ENCODE measurements at places on chromosomes 7 and 10. TPM values are rescaled to one million over a fixed set of nuclear protein-coding genes. Genes with fewer than 3 reads are reported as not detected.

DNA sequence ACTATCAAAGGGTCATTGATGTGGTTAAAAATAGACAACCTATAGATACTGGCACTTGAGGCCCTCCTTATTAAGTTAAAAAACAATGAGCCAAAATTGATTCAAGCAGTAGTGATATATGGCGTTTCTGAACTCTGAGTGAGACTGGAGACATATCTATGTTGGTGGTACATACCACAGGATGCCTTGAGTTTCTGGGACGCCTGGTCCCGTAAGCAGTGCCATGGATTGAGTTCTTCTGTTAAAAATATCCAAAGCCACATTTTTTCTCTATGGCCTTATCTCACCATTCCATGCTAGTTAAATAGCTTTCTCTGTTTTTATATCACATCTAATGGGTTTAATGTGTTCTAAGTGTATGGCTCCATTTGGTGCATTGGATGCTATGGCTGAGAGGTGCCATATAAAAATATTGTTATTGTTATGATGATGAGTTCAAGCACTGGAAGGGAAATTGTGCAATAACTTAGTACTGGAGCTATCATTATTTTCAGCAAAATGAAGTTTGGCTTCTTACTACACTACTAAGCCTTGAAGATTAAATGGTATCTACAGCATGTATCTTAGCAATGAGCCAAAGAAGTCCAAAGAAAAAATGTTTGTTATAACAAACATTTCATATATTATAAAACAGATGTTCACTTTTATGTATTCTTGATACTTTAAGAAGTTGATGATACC is 713.9 kb downstream of the SUGCT start:
- no peaks in the 10 kb centered on the region for H3K36me3 ChIP-seq
- no peak overlapping the region for H3K27ac ChIP-seq

GRCh38 chr7:103764901-103765300 is 224.6 kb downstream of the RELN start:
- no peak overlapping the region for H3K4me3 ChIP-seq
- H3K4me1 ChIP-seq, result no peaks in the 10 kb centered on the region
- no peak overlapping the region for H3K27ac ChIP-seq
- no peak for DNase-seq

DNA sequence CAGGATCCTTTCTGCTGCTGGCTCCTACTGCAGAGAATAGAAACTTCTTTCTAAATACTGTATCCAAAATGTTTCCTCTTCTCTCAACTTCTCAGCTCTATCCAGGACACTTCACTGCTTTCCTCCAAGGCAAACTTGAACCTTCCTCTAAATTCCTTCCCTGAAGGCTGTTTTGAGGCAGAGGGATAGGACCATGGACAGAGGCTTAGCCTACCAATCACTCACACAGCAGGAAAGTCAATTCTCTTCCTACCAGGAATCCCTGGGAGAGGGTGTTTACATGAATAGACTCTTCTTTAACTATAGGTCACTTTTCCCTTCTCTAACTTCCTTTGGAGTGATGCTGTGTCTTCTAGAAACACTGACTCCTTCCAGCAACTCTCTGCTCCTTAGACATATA is 115.6 kb upstream of the MKLN1 start:
- no peak overlapping the region for H3K27ac ChIP-seq
- H3K4me3 ChIP-seq, result no peak overlapping the region
- H3K4me1 ChIP-seq, result no peaks in the 10 kb centered on the region
- DNase-seq, result no peak

- no peak overlapping the region for H3K4me3 ChIP-seq
- peak overlapping the region; percentile 72 for H3K27ac ChIP-seq
- H3K4me1 ChIP-seq, result peaks cover 15% of the 10 kb centered on the region
- H3K27me3 ChIP-seq, result no peaks in the 10 kb centered on the region
- H3K36me3 ChIP-seq, result no peaks in the 10 kb centered on the region
- DNase-seq, result no peak
Measured at GRCh38 chr7:157904866-157905570, 568.2 kb downstream of the DNAJB6 start.

GRCh38 chr10:17660921-17661320 is 17.0 kb downstream of the STAM start:
- H3K4me3 ChIP-seq, result no peak overlapping the region
- no peaks in the 10 kb centered on the region for H3K27me3 ChIP-seq
- H3K36me3 ChIP-seq, result peaks cover 38% of the 10 kb centered on the region

GRCh38 chr10:100913470-100913865 is 705 bp downstream of the SLF2 start:
- peak overlapping the region; percentile 100 for H3K4me3 ChIP-seq
- no peak for DNase-seq
- H3K27ac ChIP-seq, result peak overlapping the region; percentile 99
- H3K4me1 ChIP-seq, result peaks cover 49% of the 10 kb centered on the region
- H3K36me3 ChIP-seq, result peaks cover 29% of the 10 kb centered on the region

DNA sequence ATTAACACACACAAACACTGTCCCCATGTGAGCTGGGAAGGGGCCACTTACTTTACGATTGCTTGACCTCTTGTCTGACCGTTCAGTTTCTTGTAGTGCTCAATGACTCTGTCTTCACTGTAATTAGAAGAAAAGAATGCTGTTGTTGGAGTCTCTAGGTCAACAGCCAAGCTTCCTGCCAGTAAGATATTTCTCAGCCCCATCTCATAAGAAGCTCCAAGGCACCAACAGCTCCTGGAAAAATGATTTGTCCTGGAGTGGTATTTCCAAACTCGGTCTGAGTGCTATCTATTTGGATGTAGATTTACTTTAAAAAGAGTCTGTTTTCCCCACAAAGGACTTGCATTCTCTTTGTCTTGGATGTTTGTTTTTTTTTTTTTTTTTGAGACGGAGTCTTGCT is 153.7 kb downstream of the PRPF18 start:
- DNase-seq, result no peak
- peaks cover 8% of the 10 kb centered on the region for H3K27me3 ChIP-seq
- peaks cover 10% of the 10 kb centered on the region for H3K4me1 ChIP-seq
- no peak overlapping the region for H3K4me3 ChIP-seq

- peaks cover 8% of the 10 kb centered on the region for H3K4me1 ChIP-seq
- H3K27ac ChIP-seq, result no peak overlapping the region
- H3K27me3 ChIP-seq, result no peaks in the 10 kb centered on the region
- peaks cover 28% of the 10 kb centered on the region for H3K36me3 ChIP-seq
- H3K4me3 ChIP-seq, result no peak overlapping the region
- no peak for DNase-seq
Measured at GRCh38 chr7:2209961-2210323, 22.8 kb downstream of the MAD1L1 start.

DNA sequence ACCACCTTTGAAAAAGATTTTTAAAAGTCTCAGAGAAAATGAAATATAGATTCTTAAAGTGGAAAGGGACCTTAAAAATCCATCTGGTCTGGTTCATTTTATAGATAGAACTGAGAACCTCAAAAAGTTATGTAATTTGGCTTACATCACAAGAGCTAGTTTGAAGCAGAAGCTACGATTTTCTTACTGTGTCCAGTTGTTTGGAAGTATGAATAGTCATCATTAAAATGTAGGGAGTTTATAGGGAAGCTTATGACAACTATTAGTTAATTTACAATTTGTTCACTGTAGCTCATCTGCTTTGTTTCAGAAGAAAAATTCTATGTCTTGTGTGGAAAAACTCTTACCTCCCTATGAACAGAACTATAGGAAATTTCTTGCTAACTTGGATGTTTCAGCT is 26.9 kb downstream of the ZEB1 start:
- H3K4me1 ChIP-seq, result peaks cover 39% of the 10 kb centered on the region
- H3K27me3 ChIP-seq, result no peaks in the 10 kb centered on the region
- DNase-seq, result no peak
- no peak overlapping the region for H3K27ac ChIP-seq

Gene TUBAL3
- not detected for total RNA-seq

Gene TMEM72
- total RNA-seq, result not detected

- no peaks in the 10 kb centered on the region for H3K36me3 ChIP-seq
- H3K27ac ChIP-seq, result no peak within 1 kb of the TSS
- no peak for DNase-seq
- peaks cover 11% of the 10 kb centered on the region for H3K4me1 ChIP-seq
- peaks cover 61% of the 10 kb centered on the region for H3K27me3 ChIP-seq
Measured at GRCh38 chr10:52313933-52314821, at the start of gene DKK1. TSS of gene DKK1 (plus strand) at chr10:52314281. CDS start at chr10:52314435, 154 bp downstream.

DNA sequence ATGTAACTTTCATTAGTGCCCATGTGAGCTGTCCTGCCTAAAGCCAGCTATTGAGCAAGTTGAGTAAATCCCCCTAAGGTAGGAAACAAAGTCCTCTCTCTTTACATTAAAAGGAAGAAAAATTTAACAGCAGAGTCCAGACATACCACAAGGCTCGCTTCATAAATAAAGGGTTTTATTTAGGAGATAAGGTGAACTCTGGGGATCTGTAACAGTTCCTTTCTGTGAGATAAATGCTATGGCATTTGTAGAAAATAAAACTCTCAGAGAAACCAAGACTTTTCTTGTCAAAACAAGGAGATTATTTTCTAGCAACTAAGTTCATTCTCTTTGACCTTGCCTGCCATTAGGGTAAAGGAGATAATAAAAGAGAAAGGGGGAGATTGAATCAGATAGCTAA is 32.3 kb upstream of the LYZL1 start:
- no peak overlapping the region for H3K4me3 ChIP-seq
- peaks cover 11% of the 10 kb centered on the region for H3K27me3 ChIP-seq
- H3K4me1 ChIP-seq, result no peaks in the 10 kb centered on the region
- H3K36me3 ChIP-seq, result no peaks in the 10 kb centered on the region

DNA sequence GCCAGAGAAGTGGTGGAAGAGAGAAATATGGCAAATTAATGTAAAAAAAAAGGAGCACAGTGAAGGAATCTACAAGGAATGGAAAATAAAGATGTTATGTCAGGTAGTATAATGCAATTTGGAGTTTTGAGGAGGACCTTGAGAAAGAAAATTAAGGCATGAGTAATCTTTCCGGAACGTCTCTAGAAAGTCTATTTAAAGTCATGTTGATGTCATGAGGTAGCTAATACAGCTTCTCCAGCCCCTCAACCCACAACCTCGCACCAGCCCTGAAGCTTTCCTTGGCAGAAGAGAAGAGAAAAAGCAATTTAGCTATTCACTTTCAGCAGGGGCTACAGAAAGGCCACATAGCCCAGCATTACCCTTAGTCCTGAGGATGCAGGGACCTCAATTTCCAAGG is 22.5 kb downstream of the TRDMT1 start:
- H3K4me3 ChIP-seq, result no peak overlapping the region
- no peaks in the 10 kb centered on the region for H3K27me3 ChIP-seq
- DNase-seq, result no peak
- peaks cover 19% of the 10 kb centered on the region for H3K4me1 ChIP-seq
- H3K27ac ChIP-seq, result no peak overlapping the region
- peaks cover 4% of the 10 kb centered on the region for H3K36me3 ChIP-seq

Gene CTAGE8
- total RNA-seq, result 0.97 TPM

DNA sequence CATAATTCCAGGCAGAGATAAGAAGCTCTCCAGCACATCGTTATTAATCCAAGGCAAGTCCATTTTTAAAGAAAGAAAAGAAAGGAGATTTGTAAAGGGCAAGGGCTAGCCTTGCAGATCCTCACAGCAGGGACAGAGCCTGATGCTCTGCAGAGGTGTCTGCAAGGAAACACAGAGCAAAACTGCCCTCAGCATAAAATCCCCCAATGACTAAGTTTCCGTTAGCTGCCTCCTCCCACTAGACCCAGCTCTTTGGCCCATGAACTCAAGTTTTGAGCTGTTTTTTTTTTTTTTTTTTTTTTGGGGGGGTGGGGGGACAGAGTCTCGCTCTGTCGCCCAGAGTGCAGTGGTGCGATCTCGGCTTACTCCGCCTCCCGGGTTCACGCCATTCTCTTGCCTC is 300.7 kb downstream of the MTERF1 start:
- H3K27me3 ChIP-seq, result no peaks in the 10 kb centered on the region
- H3K27ac ChIP-seq, result no peak overlapping the region
- H3K4me1 ChIP-seq, result no peaks in the 10 kb centered on the region
- no peaks in the 10 kb centered on the region for H3K36me3 ChIP-seq
- H3K4me3 ChIP-seq, result no peak overlapping the region

- H3K4me3 ChIP-seq, result peak overlapping the region; percentile 94
- no peaks in the 10 kb centered on the region for H3K27me3 ChIP-seq
- DNase-seq, result peak; percentile 45
Measured at GRCh38 chr10:35089611-35090161, 455 bp downstream of the CUL2 start.

- no peak overlapping the region for H3K4me3 ChIP-seq
- H3K4me1 ChIP-seq, result peaks cover 3% of the 10 kb centered on the region
- H3K27ac ChIP-seq, result no peak overlapping the region
- H3K36me3 ChIP-seq, result no peaks in the 10 kb centered on the region
- H3K27me3 ChIP-seq, result peaks cover under 1% of the 10 kb centered on the region
Measured at GRCh38 chr10:24973163-24973562, 20.8 kb upstream of the PRTFDC1 start.

- H3K36me3 ChIP-seq, result no peaks in the 10 kb centered on the region
- H3K4me3 ChIP-seq, result no peak overlapping the region
- no peaks in the 10 kb centered on the region for H3K4me1 ChIP-seq
- DNase-seq, result no peak
- H3K27ac ChIP-seq, result no peak overlapping the region
- no peaks in the 10 kb centered on the region for H3K27me3 ChIP-seq
Measured at GRCh38 chr10:124587811-124588211, 126.2 kb downstream of the LHPP start.

Gene SPDYE5
- total RNA-seq, result not detected

Gene AKR1C4
- not detected for total RNA-seq

Gene GPNMB
- total RNA-seq, result not detected

Gene FXYD4
- total RNA-seq, result not detected

GRCh38 chr10:33377658-33378025 is 43.2 kb upstream of the NRP1 start:
- no peak overlapping the region for H3K27ac ChIP-seq
- no peak overlapping the region for H3K4me3 ChIP-seq
- H3K27me3 ChIP-seq, result peaks cover 16% of the 10 kb centered on the region
- DNase-seq, result no peak
- H3K36me3 ChIP-seq, result no peaks in the 10 kb centered on the region
- no peaks in the 10 kb centered on the region for H3K4me1 ChIP-seq

DNA sequence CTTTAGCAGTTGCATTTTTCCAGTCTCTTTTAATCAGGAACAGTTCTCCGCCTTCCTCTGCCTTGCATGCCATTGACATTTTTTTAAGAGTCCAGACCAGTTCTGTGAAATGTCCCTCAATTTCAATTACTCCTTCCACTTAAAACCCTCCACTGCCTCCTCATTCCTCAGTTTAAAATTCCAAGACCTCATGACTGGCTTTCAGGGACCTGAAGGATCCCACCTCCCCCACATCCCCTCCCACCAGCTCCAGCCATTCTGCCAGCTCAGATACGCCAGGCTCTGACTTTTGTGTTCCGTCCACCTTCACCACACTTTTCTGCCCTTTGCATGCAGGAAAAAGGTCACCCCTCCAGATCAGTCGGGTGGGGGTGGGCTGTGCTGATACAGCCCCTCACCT is 8.7 kb downstream of the TNRC18 start:
- no peaks in the 10 kb centered on the region for H3K36me3 ChIP-seq
- H3K27me3 ChIP-seq, result peaks cover 52% of the 10 kb centered on the region
- DNase-seq, result no peak
- no peak overlapping the region for H3K4me3 ChIP-seq
- peaks cover 7% of the 10 kb centered on the region for H3K4me1 ChIP-seq

- no peaks in the 10 kb centered on the region for H3K36me3 ChIP-seq
Measured at GRCh38 chr7:135313971-135314370, 80.3 kb downstream of the STRA8 start.

- H3K27me3 ChIP-seq, result no peaks in the 10 kb centered on the region
- peak overlapping the region; percentile 55 for H3K27ac ChIP-seq
- peaks cover 3% of the 10 kb centered on the region for H3K36me3 ChIP-seq
- peaks cover 64% of the 10 kb centered on the region for H3K4me1 ChIP-seq
- H3K4me3 ChIP-seq, result no peak overlapping the region
Measured at GRCh38 chr10:72315611-72316385, 38.9 kb downstream of the DNAJB12 start.

Gene ANKRD2
- 0.37 TPM for total RNA-seq

Measured in activated CD4-positive, alpha-beta T cell treated with anti-CD3 and anti-CD28 coated beads, Interleukin-2, amount 10 ng/mL, durations not matched to agents 7 days and 5 days (primary cell).